CD4-positive, alpha-beta T cell treated with Interferon alpha-2 for 1 hour (primary cell): ENCODE measurements at places on chromosomes 5 and 9.

DNA sequence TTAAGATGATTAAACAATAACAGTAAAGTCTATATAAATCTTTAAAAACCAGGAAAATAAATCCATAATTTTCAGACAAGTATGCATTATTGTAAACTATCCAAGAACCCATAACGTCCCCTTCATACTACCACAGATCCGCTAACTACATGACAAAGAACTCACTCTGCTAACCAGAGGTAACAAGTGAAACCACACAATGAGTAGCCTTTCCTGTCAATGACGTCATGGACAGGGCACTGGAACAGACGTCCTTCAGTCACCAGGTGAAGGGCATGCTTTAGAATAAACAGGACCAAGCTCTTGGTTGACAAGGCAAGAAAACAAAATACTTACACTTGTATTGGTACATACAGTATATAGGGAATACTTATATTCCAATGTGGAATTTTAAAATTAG, 45.2 kb downstream of the RNF130 start:
- DNase-seq = peak; percentile 9

DNA sequence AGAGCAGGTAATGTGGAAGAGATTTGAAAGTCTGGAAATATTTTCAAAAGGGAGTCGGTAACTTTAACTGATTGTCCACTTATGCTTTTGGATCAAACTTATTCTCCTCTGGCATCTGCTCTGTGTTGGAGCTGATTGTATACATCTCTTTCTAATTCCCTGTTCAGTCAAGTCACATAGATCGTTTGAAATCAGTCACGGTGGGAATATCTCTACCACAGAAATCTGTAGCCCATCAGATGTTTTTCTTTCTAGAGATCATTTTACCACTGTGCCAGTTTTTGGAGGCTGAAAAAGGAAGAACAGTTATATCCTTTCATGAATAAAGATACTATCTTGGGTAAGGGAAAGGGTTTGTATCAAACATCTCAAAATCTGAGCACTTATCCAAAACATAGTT, 1853.3 kb downstream of the EFNA5 start:
- DNase-seq = no peak

DNA sequence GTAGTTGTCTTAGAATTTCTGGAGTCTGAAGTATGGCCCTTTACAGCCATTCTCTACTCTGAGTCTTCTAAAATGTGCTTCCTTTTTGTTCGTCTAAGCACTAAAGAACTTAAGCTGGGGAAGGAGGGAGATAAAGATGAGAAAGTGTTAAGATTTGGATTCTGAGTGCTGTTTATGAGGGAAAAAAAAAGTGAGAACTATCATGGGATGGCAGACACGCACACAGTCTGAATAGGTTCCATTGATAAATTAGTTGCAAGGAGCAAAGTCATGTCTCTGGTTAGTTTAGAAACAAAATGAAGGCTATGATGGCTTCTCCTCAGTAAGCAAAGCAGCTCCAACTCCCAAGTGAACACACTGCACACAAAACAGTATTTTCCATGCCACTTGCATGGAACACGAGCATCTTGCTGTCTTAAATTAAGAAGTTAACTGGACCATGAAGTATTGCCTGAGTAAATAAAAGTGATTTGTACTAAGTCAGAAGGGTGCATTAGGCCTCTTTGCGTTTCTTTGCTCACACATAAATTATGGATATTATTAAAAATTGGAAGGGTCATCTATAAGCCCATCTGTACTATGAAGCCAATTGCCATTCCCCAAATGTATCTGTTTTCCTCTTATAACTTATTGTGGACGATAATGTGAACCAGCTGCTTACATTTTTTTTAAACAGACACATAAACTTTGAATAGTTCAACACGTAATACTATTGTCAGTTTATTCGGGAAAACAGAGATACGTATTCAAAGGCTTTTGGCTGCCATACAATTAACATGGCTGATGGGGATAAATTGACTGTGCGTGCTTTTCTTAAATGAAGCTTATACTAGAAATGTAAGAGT, 199.3 kb downstream of the SGCD start:
- DNase-seq = no peak

DNA sequence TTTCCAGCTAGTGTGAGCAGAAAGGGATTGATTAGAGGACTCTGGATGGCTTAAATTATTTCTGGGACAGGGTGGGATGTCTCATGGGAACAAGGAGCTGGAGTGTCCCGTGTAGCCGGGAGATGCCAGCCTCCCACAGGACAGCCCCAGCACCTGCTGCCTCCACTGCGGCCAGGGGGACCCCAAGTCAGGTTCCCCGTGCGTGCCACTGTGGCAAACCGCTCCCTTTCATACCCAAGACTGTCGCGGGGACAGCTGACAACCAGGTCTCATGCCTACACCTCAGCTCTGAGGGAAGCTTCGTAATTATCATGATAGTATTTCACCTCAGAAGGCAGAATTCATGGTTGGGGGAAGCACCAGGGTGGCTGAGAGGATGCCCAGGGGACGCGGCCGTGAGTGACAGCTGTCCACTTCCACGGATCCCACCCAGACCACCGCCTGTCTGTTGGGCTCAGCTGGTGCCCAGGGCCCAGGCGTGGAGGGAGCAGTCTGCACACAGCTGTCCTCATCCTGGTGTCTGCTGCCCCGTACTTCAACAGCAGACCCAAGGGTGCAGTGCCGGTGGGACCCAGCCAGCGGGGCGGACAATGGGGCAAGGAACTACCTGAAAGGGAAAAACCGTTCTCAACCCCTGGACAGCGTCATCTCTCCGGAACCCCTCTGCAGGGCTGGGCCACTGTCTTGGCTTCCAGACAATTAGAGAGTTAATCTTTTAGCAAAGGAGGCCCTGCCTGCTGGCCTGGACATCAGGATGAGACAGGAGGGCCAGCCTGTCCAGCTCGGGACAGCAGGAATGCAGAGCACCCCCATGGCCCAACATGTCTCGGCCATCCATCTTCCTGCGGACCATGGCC, 166.9 kb downstream of the OLFM1 start:
- no peak for DNase-seq

GRCh38 chr5:135561266-135561665, 17.5 kb downstream of the CXCL14 start:
- no peak for DNase-seq
